Breast epithelium (tissue), 4 donors: ENCODE measurements at places on chromosomes 2 and 18. TPM values are rescaled to one million over a fixed set of nuclear protein-coding genes. Genes with fewer than 3 reads are reported as not detected.

GRCh38 chr2:235378944-235379343, 114.9 kb upstream of the AGAP1 start:
- H3K27ac ChIP-seq, result peak overlapping the region; percentile 36
- H3K36me3 ChIP-seq, result no peaks in the 10 kb centered on the region
- H3K4me1 ChIP-seq, result no peaks in the 10 kb centered on the region
- DNase-seq, result no peak

GRCh38 chr2:98448441-98449145, 3.9 kb downstream of the INPP4A start:
- H3K4me3 ChIP-seq, result no peak overlapping the region
- DNase-seq, result no peak
- H3K4me1 ChIP-seq, result no peaks in the 10 kb centered on the region
- no peaks in the 10 kb centered on the region for H3K36me3 ChIP-seq
- no peaks in the 10 kb centered on the region for H3K27me3 ChIP-seq

The METTL4 gene
- 4.0 TPM for total RNA-seq

The L3MBTL4 gene
- 19.7 TPM for total RNA-seq

The IMPACT gene
- total RNA-seq, result 29.0 TPM
